ENCODE measurements at places on chromosomes 11 and 22.

GRCh38 chr11:65491614-65492386 is 7.0 kb upstream of the MALAT1 start:
- no peak for DNase-seq

- no peak for DNase-seq
These were observed 1430.1 kb downstream of the LRRC4C start for GRCh38 chr11:40029391-40029790.

GRCh38 chr11:122089111-122089510 is 26.9 kb downstream of the BLID start:
- no peak for DNase-seq

GRCh38 chr11:5274395-5274794 is 4.7 kb upstream of the HBE1 start:
- no peak for DNase-seq

DNA sequence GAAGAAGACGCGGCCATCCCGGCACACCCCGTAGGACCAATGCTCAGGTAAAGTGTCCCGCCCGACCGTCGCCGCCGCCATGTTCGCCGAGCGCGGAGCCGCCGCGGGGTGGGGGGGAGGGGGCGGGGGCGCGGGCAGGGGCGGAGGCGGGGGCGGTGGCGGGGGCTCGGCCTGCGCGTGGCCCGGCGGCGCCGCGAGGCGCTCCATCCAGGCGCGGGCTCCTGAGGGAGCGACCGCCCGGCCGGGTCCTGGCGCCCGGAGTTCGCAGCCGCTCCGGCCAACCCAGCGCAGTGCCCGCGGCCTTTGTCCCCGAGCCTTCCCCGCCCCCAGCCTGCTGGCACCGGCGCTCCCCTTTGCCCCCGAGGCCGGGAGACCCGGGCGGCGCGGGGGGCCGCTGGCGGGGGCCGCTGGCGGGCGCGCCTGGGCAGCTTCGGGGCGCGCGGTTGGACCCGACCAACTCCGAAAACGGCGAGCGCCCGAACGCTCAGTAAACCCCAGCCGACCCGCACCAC is at the start of gene PLEKHA7:
PLEKHA7 (minus strand) TSS at position 94 of the 512 bp plus-strand sequence; CDS start at position 81, 13 bp downstream.
- no peak for DNase-seq

All from activated CD4-positive, alpha-beta T cell treated with anti-CD3 and anti-CD28 coated beads, Interleukin-2, Interleukin-6, amounts not matched to agents 100 ng/mL and 50 ng/mL, durations not matched to agents 16 hours and 8 hours (primary cell).